RPMI7951 (cell line): ENCODE measurements at places on chromosomes 5 and 9.
A peak's percentile ranks its signal among the peaks of the same experiment; 100 is the strongest.

DNA sequence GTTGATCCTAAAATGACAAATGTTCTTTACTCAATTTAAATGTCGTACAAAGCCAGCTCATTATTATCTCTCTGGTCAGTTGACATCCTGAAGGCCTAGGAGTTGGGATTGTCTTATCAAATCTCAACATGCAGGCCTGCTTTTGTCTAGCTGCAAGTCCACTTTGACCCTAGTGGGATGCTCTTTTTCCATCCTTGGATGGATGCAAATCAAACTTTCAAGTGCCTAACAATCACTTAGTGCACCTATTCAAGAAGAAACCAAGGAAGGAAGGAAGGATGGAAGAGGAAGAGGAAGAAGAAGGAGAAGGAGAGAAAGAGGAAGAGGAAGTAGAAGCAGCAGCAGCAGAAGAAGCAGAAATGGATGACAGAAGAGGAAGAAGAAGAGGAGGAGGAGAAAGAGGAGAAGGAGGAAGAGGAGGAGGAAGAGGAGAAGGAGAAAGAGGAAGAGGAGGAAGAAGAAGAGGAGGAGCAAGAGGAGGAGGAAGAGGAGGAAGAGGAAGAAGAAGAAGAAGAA lies 109.6 kb downstream of the PIK3R1 start:
- no peak for DNase-seq

GRCh38 chr5:26482810-26483375 lies 555.5 kb downstream of the CDH9 start:
- peak; percentile 58 for DNase-seq

- DNase-seq: no peak
Measured at GRCh38 chr9:28866951-28867350, 1293.7 kb upstream of the C9orf72 start.

GRCh38 chr9:1938675-1939170 lies 76.4 kb upstream of the SMARCA2 start:
- DNase-seq: no peak

DNA sequence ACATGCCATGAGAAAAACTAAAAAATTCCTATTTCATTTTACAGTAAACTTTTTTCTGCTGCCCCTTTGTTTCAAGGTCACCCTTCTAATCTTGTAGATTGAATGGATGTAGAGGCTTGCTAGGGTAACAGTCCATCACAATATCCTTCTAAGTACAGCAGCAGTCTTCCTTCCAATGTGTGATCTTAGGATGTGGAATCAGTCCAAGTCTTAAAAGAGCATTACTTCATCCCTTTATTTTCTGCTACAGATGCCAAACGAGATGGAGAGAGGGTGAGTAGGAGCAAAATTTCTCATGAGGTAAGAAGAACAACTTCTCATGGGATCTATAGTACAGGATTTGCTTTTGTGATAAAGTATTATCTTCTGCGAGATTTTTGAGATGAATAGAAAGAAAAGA lies 704 bp upstream of the IL33 start:
- DNase-seq: no peak

DNA sequence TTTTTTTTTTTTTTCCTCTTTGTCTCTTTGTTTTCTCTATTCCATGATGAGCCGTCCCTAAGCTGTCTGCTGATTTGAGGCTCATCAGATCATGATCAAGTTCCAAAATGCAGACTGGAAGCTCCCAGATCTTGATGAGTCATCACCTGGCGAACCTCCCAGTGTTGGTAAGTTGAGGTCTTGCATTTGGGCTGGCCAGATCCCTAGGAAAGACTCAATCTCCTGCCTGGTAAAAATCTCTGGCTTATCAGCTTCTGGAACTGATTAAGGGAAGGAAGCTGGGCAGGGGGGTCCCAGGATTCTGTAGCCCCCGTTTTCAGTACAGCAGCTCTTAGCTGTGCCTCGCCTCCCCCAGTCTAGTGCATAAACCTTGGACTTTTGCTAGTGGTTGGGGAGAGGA lies 69.0 kb downstream of the TSPAN17 start:
- DNase-seq: peak; percentile 91

GRCh38 chr9:114092336-114092735 lies 6.8 kb downstream of the KIF12 start:
- DNase-seq: no peak

- DNase-seq: no peak
Measured at GRCh38 chr5:124549891-124550436, 196.5 kb downstream of the ZNF608 start.
